HS-5 (cell line): ENCODE measurements at places on chromosomes 2 and 18.

- no peak for DNase-seq
Measured at GRCh38 chr2:20103530-20103929, 52.1 kb upstream of the LAPTM4A start.

- DNase-seq = no peak
Measured at GRCh38 chr18:36464126-36464651, 166.7 kb downstream of the FHOD3 start.

- DNase-seq = no peak
Measured at GRCh38 chr2:38529208-38529607, 73.5 kb downstream of the HNRNPLL start.

DNA sequence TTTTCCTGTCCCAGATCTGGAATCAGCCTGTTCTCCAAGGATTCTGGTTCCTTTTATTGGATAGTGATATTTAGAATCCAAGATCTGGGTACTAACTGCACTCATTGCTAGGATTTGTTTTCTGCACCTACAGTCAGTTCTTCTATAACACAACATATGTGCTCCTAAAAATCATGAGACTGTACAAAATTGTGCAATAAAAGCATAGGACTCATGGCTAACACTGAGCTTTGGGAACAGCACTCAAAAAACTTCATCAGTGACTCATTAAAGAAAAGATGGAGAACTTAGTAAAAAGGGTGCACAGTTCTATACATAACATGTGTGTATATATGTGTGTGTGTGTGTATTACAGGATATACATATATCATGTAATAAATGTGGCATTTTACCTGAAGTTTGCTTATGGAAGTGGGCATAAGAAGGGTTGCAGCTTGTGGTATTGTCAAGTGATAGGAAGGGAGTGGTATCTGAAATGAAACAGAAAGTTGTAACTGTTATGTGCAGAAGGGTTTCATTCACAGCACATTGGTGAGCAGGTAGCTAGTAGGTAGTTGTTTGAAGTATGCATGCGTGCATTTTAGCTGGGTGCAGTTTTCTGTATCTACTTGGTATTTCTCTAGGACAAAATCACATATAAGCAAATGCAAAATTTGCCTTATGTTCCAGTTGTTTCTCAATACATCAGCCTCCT lies 5.9 kb upstream of the SCYGR2 start:
- no peak for DNase-seq

DNA sequence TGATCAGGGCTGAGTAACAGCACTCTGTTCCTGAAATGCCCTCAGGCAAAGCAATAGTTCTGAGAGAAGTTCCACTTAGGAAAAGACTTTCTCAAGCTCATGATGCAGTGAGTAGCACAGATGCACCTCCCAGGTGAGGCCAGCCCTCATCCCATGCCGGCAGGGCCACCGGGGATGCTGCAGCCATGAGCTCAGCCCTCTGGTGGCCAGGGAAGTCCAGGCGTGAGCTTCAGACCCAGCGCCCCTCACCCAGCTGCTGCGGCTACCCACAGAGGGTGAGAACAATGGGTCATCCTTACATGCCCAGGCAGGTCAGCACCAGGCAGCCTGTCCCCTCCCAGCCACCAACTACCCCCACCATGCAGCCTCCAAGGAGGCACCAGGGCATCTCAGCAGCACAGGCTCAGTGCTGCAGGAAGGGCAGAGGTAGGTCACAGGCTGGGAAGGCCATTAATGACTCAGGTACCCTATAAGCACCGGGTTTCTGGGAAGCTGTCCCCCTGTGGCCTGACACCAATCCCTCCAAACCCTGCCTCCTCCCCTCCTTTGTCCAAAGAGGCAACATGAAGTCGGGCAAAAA lies 50.6 kb downstream of the TTC32 start:
- no peak for DNase-seq
